ENCODE measurements at places on chromosomes 6 and 20.

DNA sequence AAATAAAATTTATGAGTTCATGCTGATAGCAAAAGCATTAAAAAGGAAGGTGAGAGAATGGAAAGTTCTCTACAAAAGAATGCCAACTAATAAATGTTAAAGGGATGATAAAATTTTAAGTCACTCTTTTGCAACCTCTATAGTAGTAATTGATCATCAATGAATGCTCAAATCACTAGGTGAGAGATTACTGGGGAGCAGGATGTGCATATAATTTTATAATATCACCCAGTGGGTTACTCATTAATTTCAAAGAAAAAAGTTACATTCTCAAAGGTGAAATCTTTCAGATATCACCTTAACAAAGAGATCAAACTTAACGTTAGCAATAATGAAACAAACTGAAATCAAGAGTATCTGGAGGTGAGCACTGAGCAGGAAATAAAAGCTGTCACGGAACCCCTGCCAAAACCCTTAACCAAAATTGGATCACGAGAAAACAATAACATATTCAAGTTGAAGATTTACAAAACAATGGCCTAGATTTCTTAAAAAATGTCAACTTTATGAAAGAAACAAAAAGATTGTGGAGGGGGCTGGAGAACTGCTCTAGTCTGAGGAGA, 45.5 kb upstream of the TMEM244 start:
- DNase-seq = no peak

- no peak for DNase-seq
These were observed 8.3 kb upstream of the SCML4 start for GRCh38 chr6:107832151-107833056.

GRCh38 chr20:44706301-44707017, 8.7 kb upstream of the CCN5 start:
- no peak for DNase-seq

DNA sequence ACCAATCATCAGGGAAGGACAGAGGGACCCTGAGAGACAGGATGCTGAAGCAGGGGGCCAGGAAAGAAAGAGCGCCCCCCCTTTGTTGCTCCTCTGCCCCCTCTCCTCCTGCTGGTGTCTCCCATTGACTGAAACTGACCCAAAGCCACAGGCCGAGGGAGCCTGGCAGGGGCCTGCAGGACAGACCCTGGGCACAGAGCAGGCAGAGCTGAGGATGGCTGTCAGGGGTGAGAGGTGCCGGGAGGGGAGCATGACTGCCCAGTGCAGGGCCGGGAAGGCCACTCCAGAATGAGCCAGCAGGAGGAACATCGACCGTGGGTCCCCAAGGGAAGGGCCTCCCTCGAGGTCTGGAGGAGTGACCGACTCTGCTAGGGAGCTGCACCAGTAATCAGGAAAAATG, 427.8 kb downstream of the PREX1 start:
- no peak for DNase-seq

- DNase-seq = no peak
These were observed 28.3 kb upstream of the NHSL1 start for GRCh38 chr6:138527411-138528088.

DNA sequence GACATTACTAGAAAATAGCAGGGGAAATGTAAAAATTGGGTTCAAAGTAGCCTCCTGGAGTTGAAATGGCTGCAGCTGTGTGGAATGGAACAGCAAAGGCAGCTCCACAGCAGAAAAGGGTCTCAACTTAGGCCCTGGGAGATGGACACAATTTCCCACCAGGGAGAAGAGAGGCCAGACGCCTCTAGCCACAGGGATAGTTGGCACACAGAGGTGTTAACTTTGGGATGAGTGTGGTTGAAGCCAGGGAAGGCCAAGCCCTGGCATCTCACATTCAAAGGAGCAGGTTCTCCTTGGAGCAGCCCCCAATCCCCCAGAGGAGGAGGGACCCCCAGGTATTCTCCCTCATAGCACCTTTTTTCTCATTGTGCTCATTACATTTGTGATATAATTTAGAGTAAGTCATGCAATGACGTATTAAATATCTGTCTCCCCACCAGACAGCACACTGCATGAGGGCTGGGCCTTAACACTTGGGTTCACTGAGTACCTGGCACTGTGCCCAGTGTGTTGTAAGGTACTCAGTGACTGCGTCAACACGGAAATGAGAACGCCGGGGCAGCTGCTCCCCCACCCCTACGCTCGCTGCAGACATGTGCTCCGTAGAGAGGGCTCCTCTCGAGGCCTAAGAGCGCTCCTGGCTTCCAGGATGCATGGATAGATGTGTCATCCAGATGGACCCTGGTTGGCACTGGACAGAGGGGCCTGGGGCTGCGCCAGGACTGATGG, 76.0 kb upstream of the CD93 start:
- DNase-seq = no peak

GRCh38 chr6:57069920-57070331, 20.1 kb upstream of the ZNF451 start:
- DNase-seq = no peak

DNA sequence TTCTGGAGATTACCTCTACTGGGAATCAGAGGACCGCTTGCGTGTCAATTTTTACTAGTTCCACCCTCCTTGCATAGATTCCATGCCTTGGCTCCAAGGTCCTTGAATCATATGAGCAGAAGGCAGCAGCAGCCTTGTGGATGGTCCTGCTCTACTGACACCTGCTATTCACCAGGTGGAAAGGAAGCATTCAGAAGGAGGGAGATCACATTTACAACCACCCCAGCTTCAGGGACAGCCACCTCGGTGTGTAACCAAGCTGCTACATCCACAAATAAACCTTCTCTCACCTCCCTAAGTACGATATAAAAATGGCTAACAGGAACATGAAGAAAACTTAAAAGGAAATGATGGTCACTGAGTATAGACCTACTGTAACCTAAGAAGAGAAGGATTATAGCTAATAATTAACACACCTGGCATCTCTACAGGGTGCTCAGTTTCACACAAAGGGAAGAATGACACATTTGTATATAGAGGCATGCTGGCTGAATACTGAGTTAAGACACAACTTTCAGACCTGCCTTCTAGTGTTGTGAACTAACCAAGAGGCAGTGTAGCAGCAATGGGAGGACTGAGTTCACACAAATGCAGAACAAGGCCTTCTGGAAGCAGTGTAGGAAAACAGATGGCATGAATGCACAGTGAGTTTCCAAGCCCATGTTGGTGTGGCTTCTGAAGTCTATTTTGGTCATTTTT, 46.3 kb upstream of the SRPK1 start:
- DNase-seq = no peak

DNA sequence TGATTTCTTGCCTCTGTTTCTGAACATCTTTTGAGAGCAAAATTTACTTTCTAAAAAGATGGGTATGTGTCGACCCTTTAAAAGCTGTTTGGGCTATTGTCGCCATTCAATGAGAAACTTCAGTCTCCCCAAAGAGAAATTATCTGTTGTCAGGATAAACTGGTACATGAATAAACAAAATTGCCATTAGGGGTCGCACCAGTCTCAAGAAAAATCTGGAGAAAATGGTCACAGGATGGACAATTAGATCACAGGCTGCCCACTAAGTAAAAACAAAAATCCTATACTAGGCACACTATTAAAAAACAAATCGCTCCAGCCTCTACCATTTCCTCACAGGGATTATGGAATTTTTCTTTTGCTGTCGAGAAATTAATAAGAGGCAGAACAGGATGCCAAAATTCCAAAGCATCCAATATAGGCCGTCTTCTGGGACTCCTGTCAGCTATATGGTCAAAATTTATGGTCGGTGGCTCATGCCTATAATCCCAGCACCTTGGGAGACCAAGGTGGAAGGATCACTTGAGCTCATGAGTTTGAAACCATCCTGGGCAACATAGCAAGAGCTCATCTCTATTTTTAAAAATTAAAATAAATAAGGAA, 5.5 kb upstream of the HLA-E start:
- no peak for DNase-seq

- DNase-seq = no peak
These were observed 297.4 kb downstream of the THBS2 start for GRCh38 chr6:168956141-168956838.

DNA sequence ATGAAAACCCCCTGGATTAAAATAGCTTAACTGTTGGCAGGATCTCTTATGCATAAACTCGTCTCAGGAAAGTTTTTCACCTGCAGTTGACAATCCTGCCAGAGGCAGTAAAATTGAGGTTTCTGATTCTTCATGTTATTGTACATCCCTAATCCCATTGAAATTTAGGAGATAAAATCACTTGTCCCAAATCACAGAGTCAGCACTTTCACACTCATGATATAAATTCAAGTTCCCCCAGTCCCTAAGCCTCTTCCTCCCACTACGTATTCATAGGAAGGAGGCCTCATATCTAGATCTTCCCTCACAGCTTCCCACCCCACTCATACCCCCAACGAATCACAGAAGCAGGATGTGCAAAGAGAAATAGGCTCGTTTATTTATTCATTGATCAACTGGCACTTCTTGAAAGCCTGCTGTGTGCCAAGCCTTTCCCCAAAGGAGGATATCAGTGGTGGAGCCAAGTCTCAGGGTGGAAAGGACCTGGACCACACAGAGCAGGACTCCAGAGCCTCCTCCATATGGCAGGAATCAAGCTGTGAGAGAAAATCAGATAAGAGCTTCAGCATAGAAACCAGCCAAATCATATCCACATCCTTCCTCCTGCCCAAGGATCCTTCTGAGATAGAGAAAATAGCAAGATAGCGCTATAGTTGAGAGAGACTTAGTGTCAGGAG, 2.3 kb downstream of the SLPI start:
- no peak for DNase-seq

GRCh38 chr20:62583424-62583920, 58.8 kb upstream of the SLCO4A1 start:
- no peak for DNase-seq

GRCh38 chr20:3753098-3753497, 14.5 kb downstream of the ADISSP start:
- DNase-seq = no peak

- DNase-seq = no peak
These were observed 6.0 kb upstream of the CABLES2 start for GRCh38 chr20:62413025-62413570.

- DNase-seq = no peak
These were observed 159.2 kb downstream of the UBE3D start for GRCh38 chr6:82906489-82906888.

DNA sequence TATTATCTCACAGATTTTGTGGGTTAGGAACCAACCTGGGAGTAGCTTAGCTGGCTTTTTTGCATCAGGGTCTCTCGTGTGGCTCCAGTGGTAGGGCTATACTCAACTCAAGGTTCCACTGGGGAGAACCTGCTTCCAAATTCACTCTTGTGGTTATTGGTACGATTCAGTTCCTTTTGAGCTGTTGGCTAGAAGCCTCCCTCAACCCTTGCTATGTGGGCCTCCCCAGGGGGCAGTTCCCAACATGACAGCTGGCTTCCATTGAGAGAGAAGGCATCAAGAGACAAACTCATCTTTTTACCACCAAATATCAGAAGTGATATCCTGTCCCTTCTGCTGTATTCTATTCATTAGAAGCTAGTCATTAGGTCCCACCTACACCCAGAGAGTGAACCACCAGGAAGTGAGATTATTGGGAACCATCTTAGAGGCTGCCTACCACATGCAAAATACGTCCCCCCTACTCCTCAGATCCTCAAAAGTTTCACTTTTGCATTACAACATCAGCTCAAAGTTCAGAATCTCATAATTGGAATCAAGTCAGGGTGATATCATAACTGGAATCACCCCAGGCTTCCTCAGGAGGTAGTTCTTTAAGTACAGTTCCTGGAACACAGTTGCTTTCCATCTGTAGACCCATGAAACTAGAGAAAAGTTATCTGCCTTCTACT, 30.9 kb downstream of the MKKS start:
- no peak for DNase-seq

DNA sequence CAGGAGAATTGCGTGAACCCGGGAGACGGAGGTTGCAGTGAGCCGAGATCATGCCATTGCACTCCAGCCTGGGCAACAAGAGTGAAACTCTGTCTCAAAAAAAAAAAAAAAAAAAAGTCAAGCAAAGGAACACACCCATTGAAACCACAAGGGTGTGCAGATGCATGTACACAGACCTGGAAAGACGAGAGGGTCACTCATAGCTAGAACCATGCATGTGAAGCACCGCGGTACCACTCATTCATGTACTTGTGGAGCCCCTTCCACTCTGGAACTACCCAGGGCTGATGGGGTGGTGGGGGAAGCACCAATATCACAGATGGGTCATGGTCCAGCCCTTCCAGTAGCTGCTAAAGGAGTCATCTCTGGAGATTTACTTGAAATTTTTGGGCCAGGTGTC, 7.4 kb upstream of the TJAP1 start:
- DNase-seq = no peak

DNA sequence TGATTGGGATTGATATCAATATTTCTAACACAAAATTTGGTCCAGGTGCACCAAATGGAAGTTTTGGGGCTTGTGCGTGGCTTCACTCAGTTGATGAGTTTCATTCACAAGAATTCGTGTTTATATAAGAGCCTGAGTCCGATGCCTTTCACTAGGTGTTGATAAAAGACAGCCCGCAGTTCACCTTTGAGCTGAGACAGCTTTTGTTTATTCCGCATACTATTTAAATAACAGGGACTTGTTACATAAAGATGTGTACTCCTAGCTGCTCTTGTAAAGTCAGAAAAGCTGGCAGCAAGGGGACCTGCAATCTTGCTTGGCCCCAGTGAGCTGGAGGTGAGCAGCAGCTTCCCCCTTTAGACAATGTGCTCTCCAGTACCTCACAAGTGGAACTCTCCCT, 19.0 kb upstream of the NRN1 start:
- DNase-seq = no peak

- no peak for DNase-seq
These were observed 365.9 kb downstream of the TAF4 start for GRCh38 chr20:61699495-61700374.

GRCh38 chr6:84749181-84749580, 15.2 kb downstream of the TBX18 start:
- no peak for DNase-seq

- DNase-seq = no peak
These were observed 45.8 kb downstream of the DOP1A start for GRCh38 chr6:83113258-83113657.

DNA sequence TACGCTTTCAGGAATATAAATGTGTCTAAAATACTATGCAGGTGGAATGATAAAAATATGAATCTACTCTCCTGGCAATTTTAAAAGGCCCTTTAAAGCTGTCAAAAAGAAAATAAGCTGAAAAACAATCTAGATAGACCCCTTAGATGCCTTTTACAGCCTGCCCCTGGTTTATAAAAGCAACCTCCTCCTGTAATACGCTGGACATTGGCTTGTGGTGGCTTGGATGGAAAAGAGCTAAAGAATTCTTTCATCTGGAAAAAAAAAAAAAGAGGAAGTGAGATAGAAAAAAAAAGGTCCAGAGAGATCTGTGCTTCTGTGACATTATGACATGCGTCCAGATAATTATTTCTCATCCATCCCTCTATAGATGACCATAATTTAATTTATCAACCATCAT, 115.9 kb upstream of the NRSN1 start:
- no peak for DNase-seq

DNA sequence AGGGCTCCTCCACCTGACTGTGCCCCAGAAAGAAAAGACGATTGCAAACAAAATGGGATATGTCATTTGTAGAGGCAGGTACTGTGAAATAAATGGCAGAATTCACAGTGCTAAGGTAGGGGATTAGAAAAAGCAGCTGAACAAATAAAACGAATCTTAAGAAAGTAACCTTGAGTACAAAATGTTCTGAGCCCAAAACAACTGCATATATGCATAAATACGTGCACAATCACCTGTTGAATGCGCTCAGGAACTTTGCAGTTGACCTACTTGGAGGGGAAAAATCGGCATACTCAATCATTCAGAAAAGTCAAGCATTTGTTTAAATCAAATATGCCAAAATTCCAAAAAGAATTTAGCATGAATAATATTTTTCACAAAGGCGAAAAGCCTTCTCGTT, 772.1 kb upstream of the FLRT3 start:
- no peak for DNase-seq

- no peak for DNase-seq
These were observed 91.7 kb downstream of the RNF182 start for GRCh38 chr6:14016432-14016831.
